ENCODE measurements at places on chromosomes 3 and 15.
A peak's percentile ranks its signal among the peaks of the same experiment; 100 is the strongest.

DNA sequence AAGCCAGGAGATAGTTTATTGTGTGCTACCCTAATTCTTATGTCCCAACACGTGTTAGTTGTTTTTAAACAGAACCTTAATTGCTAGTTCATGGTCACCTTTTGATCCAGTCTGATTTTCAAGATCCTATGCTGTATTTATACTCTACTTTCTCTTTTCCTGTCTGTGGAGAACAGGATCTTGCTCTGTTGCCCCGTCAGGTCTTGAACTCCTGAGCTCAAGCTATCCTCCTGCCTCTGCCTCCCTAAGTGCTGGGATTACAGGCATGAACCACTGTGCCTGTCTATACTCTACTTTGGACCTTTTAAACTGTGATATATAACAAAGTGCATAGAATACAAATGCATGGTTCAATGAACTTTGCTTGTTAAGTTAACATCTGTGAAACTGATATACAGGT, 44.7 kb upstream of the TSC22D2 start:
- DNase-seq: no peak

GRCh38 chr3:12040902-12041301, 36.7 kb downstream of the SYN2 start:
- no peak for DNase-seq

GRCh38 chr15:83113881-83114674, 6.6 kb downstream of the TM6SF1 start:
- no peak for DNase-seq

- no peak for DNase-seq
Measured at GRCh38 chr15:95610945-95611344, 719.6 kb upstream of the NR2F2 start.

- DNase-seq: no peak
Measured at GRCh38 chr15:65085990-65086679, 9.6 kb downstream of the KBTBD13 start.

DNA sequence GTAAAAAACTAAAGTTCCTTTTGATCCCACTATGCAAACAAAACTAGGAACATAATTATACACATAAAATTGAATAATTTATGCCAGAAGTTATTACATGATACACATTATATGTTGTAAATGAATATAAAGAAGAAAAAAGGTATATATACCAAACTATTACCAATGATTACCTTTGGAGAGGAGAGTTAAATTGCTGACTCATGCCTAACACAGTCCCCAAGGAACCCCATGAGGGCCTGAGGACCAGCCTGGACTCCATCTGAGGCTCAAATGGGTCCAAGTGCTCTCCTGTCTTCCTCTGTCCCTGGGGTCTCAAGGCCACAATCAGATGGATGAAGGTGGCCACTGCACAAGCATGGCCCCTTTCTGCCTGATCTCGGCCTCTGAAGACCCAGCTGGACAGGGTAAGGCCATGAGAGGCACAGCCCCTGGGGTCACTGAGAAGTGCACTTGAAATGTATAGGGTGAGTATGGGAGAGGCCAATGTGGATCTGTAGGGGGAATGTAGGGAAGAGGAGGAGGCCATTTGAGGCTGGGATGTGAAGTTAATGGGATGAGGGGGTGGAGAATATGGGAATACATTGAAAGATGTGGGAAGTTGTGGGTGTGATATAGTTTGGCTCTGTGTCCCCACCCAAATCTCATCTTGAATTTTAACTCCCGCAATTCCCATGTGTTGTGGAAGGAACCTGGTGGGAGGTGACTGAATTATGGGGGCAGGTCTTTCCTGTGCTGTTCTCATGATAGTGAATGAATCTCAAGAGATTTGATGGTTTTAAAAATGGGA, 1.1 kb upstream of the IQCF1 start:
- no peak for DNase-seq

- DNase-seq: no peak
Measured at GRCh38 chr3:187773233-187774184, 28.2 kb upstream of the BCL6 start.

DNA sequence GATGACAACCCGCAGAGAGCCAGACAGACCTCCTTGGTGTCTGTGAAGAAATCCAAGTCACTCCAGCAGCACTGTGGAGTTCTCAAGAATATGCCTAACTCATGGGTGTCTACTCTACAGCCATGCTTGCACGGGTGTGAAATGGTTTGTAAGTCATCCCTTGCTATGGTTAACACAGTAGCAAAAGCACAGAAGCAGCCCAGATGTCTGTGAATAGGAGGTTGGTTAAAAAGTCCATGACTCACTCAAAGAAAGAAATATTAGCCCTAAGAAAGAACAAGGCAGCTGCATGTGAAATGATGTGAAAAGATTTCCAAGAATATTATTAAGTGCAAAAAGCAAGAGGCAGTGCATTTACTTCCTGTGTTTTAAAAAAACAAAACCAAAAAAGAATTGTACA, 12.1 kb upstream of the LIMD1 start:
- DNase-seq: peak; percentile 48

GRCh38 chr3:88809993-88810392, 297.4 kb upstream of the EPHA3 start:
- DNase-seq: peak; percentile 17

DNA sequence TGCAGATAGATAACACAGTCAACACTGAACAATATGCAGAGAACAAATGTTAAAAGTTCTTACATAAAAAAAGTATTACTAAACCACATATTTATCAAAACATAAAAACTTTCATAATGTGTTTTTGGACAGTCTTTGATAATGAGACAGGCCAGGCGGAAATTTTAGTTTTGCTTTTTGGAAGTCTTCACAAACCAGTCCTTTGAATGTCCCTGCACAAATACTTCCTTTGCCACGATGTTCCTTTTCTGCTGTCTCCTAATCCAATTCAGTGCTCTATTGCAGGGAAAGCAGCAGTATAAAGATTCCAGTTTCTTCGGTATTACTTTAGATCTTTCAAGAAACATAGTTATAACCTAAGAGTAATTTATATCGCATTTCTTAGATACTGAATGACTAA, 135.9 kb downstream of the TBL1XR1 start:
- no peak for DNase-seq

DNA sequence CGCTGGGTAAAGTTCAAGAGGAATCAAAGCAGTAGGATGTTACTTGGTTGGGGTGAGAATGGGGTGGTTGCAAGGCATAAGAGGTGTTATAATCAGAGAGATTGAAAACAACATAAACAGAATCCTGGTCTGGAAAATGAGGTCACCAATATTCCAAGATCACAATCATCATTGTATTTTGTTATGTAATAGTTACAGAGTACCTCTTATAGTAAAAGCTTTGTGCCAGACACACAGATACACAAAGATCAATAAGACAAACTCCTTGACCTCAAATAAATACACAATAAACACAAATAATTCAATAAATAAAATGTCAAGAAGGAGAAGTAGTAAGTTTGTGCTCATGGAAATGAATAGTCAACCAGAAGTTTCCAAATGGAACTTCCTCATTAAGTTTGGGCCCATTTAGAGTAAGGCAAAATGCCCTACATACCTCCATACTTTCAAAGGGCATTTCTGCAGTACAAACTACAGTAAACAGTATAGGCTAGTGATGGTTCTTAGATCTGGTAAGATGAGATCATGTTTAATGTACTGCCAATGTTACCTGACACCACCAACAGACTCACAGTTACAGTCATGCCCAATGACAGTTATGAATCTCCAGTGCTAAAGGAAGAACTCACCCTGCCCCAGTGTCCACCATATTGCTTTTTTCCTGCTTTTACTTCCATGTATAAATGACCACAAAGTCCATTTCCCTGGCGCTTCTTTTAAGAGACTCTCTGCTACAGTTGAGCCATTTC, 93.4 kb downstream of the KCNMB2 start:
- no peak for DNase-seq

DNA sequence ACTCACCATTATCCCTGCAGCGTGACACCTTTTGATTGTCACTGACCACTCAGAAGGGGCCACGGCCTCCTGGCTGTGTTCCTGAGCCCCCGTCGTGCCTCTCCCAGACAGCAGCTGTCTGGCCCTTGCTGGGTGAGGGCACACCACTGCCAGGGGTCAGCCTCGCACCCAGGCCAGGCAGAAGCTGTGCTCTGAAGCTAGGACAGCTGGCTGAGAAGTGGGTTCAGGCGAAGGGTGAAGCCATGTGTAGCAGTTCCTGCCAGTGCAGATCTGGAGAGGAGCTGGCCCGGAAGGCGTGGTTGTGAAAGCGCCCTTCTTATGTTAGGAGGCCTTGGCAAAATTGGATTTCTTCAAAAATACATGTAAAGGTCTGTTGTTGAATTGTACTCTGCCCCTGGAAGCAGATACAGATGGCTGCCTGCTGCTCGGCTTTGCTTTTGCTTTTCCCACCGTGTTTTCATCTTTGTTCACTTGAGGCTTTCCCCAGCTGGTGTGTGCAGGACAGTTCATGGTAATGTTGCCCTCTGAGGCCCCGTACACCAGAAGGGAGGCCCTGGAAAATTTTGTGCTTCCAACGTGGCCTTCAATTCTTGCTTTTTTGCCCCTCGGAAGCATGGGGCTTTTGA, 49.1 kb downstream of the KLHL25 start:
- DNase-seq: no peak

GRCh38 chr15:25094519-25094918, 139.7 kb downstream of the SNRPN start:
- no peak for DNase-seq

- no peak for DNase-seq
Measured at GRCh38 chr15:56820333-56820732, 87.0 kb upstream of the ZNF280D start.

DNA sequence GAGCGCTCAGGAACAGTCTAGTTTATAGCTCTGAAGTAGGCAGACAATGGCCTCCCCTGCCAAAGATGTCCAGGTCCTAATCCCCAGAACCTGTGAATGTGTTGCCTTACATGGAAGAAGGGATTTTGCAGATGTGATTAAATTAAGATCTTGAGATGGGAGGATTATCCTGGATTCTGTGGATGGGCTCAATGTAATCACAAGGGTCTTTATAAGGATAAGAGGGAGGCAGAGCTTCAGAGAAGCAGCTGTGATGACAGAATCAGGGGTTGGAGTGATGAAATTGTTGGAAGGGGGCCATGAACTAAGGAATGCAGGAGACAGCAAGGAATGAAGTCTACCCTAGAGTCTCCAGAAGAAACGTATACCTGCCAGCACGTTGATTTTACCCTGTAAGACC, 14.0 kb upstream of the GK5 start:
- DNase-seq: peak; percentile 61

GRCh38 chr3:169173231-169173630, 490.3 kb downstream of the MECOM start:
- DNase-seq: peak; percentile 33

GRCh38 chr15:92586966-92587365, 68.6 kb downstream of the FAM174B start:
- DNase-seq: no peak

DNA sequence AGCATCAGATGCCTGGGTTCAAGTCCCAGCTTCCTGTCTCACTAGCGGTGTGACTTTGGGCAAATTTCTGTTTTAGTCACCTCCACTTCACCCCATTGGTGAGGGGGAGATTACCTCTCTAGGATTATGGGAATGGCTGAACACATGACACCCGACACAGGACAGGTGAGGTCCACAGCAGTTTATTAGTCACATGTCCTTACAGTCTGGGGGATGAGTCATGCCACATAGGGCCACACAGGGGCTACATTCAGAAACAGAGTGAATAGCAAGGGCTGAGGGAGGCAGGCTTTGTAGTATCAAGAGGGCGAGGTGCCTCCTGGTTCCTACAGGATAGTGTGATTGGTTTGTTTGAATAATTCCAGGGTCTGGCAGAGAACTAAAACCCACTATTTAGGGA, 15.2 kb upstream of the ITGA11 start:
- no peak for DNase-seq

- no peak for DNase-seq
Measured at GRCh38 chr3:23455775-23456174, 252.6 kb downstream of the UBE2E2 start.

- DNase-seq: no peak
Measured at GRCh38 chr3:43549626-43550290, 72.1 kb downstream of the ANO10 start.

DNA sequence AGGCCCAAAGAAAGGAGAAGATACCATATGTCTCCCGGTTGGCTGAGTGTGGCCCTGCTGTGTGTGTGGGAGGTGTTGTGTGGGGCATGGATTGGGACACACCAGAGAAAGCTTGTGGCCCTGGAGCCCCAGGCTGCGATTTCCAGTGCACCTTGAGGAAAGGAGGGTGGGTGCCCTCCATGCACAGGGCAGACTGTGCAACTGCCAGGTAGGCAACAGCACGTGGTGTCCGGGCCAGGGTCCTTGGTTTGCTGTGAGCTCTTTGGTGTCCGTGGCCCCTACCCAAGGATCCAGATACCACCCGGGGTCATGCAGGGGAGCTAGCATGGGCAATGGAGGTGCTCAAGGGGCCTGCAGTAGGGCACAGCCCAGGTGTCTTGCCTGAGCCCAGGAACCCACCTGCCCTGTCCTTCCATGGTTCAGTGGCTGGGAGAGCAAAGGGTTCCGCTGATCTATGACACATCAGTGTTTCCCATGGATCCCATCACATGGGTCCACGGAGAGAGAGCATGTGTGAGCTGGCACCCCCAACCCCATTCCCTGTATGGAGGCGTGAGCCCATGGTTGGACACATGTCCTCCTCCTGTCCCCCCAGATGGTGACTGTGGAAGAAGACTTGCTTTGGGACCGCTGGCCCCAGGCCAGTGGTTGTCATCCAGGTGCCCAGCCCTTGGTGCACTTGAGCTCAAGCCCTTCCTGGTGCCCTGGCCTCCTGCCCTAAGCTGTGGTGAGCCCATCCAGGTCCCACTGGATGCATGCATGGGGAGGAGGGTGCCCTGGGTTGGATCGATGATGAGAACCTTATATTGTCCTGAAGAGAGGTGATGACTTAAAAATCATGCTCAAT, 223.4 kb downstream of the SNRPN start:
- no peak for DNase-seq

DNA sequence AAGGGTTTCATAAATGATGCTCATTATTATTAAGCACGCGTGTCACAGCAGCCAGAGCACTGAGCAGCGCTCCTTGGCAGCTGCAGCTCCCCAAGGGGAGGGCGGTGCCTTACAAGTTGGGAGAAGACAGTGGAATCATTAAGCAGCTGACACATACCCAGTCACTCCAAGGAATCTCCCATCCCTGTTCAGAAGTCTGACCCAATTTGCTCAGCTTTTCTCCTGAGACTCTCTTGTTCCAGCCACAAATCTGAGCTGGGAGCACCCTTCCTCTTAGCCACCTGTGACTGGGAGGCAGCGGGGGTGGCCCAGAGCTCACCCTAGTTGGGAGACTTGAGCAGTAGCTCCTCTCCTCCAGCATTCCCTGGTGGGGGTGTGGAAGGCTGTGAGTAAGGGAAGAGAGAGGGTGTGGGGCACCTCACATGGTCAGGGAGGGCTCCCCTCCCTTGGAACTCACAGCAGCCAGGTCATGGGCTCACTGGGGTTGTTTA, 64.3 kb downstream of the DUT start:
- no peak for DNase-seq

DNA sequence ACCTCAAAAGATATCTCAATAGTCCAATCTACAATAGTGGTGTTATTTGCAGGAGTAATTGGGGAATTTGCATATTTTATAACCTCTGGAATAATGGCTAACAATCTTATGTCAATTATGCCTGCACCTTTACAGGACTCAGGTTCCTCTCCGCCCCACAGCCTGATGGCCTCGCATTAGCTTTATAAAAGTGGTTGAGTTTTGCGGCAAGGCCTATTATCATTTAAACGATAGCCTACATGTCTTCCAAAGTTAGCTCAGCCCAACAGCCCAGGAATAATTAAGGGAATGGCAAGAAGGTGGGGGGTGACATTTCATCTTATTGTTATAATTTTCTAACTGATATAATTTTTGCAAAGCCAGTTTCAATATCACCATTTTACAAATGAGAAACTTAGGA, 97.3 kb downstream of the RTP4 start:
- DNase-seq: no peak

- no peak for DNase-seq
Measured at GRCh38 chr3:58207954-58208353, 2.8 kb downstream of the DNASE1L3 start.
